ENCODE measurements at places on chromosomes 5 and 9.

DNA sequence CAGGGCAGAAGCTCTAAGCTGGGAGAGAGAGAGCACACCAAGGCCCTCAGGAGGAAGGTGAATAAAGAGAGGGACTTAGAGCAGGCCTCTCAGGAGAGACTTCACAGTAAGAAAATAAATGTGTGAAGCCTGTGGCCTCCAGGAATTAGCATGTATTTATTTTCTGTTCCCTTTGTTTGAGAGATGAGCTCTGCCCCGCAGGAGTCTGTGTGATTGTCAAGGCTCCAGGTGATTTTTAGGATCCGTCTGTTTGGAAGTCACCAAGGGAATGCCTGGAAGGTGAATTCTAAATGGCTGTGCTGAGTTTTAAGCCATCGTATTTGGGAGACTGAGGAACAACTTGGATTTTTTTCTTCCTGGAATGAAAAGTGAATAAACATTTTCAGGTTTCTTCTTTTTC is 108.3 kb upstream of the ICE1 start:
- DNase-seq = no peak

- DNase-seq = no peak
Measured at GRCh38 chr9:77770340-77770739, 122.2 kb upstream of the GNA14 start.

DNA sequence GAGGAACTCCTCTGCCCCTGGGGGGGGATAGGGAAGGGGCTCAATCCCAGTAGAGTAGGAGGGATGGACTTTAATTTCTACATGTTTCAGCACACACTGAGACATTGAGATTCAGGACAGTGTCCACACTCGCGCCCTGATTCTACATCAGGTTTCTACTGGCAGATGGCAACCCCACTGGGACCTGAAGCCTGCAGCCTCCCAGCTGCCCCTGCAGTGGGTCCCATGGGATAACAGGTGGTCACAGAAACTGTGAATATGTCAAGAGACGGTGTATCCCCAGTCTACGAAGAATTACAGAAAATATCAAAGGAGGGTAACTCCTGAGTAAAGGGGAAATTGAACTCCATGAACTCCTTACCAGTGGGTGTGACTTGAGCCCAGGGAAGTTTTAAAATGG is 2.4 kb upstream of the TERT start:
- no peak for DNase-seq

GRCh38 chr5:65390208-65390607 is 91.5 kb downstream of the ADAMTS6 start:
- DNase-seq = no peak

DNA sequence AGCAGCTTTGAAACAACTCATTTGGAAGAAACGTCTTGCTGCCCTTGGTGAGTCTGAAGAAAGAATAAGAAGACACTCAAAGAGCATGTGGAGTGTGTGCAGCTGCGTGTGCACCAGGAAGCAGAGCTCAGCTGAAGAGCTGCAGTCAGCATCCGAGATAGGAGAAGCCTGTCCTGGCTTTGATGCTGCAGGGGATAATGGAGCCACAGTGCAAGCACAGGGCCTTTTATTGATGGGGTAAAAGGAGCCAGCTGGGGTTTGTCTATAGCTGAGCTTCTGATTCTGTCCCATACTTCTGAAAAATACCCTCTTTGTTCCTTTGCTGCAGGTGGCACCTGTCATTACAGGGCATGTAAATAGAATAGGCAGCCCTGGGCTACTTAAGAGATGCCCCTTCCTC is 375.7 kb upstream of the ZNF462 start:
- no peak for DNase-seq

DNA sequence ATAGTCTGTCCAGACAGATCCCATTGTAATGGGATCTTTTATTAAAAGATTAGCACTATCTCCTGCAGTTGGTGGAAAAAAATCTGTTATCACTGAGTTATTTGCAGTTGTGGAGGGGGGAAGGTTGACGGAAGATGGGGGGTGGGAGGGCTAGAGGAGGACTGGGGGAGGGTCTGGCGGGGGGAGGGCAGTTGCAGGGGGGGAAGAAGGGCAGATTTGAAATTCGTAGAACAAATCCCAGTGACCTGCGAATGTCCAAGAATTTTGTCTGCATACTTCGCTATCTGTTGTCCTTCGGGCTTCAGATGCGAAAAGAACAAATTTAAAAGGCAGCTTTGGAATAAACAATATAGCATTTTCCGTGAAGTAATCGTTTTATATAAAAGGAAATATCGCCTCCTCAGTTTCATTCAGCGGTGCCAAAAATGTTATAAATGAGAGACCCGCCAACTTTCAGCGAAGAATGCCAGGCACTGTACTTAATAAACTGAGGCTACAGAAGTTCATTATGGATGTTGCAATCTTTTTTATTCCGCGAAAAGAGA is 1.3 kb upstream of the FST start:
- no peak for DNase-seq

GRCh38 chr9:113771199-113771598 is 104.9 kb upstream of the ZNF618 start:
- no peak for DNase-seq

GRCh38 chr9:124271660-124272059 is 13.9 kb downstream of the NEK6 start:
- DNase-seq = no peak
